ENCODE measurements at places on chromosomes 7 and 10.

- DNase-seq, result no peak
Measured at GRCh38 chr10:75994357-75995040, 563.1 kb downstream of the LRMDA start.

DNA sequence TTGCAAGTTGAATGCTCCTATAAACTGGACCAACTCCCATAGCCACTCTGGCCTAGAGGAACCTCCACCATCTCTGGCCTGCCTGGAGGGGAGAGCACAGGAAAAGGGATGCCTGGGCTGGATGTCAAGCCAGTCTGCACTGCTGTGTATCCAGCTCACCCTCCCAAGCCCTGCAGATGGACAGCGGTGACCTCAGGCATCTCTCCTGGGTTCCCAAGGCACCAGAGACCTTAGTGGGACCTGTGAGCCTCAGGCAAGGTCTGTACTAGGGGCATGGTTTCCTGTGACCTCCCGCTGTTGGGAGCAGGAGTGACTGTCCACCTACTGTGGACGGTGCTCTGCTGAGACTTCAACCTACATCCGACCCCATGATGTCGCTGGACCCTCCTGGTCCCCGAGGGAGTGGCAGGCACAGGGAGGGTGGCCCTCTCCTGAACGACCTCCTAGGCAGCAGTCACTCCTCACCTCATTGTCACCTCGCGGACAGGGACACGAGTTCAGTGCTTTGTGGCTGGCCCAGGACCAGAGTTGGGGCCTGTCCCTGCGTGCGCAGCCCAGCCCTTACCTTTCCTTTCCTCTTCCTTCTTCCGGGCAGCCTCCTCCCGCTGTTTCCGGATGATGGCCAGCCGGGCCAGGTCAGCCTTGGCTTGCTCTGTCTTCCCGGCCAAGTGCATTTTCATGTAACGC is 11.0 kb downstream of the PDAP1 start:
- DNase-seq, result no peak

- no peak for DNase-seq
Measured at GRCh38 chr10:68202960-68203353, 29.0 kb downstream of the ATOH7 start.

DNA sequence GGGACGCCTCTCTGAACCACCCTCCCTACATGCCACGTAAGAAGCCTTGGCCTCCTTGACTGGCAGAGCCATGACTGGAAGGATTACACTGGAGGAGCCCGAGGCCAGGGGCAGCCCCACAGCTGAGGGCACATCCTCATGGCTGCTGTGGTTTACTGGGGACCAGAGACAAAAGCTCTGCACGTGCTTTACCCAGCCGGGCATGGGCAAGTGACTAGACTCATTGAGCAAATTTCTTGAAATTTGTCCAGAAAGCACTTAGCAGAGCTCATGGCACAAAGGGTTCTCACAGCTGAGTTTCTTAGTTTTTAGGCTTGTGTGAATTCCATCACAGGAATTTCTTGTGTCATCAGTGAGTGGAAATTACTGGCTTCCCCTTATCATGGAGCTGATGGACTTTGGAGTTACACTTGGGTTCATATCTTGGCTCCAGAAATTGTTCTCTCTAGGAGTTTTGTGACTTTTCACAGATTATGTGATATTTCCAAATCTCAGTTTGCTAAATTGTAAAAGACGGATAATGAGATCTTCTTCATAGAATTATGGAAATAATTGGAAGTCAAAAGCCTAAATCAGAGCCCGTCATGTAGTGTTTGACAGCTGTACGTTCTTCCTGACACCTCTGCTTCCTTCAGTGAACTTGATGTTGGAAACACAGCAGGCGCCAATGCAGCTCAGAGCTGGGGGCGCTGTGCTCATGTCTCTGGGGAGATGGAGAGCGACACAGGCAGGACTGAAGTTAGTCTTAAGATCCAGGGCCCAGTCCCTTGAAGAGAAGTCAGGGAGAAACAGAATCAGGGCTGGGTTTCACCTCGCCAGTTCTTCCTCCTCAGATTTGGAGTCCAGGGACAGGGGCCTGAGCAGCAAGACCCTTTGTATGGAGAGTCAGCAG is 47.7 kb upstream of the MGAM2 start:
- DNase-seq, result no peak

DNA sequence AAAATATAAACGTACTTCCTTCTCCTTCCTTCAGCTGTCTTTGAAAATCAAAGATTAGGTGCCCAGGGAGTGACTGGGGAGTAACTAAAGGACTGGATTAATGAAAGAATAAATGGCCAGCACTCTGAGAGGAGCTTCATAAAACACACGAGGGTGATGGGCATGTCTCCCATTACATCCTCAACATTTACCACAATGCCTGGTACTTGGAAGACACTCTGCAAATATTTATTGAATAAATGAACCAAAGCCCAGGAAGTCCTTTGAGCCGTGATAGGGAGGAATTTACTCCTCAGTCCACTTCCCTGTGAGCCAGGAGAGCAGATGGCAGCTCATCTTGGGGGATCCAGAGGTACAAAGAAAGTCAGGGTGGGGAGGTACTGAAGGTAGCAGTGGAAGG is 96.3 kb downstream of the RAB11FIP2 start:
- DNase-seq, result no peak

GRCh38 chr10:59895629-59896116 is 10.7 kb downstream of the CCDC6 start:
- DNase-seq, result no peak

DNA sequence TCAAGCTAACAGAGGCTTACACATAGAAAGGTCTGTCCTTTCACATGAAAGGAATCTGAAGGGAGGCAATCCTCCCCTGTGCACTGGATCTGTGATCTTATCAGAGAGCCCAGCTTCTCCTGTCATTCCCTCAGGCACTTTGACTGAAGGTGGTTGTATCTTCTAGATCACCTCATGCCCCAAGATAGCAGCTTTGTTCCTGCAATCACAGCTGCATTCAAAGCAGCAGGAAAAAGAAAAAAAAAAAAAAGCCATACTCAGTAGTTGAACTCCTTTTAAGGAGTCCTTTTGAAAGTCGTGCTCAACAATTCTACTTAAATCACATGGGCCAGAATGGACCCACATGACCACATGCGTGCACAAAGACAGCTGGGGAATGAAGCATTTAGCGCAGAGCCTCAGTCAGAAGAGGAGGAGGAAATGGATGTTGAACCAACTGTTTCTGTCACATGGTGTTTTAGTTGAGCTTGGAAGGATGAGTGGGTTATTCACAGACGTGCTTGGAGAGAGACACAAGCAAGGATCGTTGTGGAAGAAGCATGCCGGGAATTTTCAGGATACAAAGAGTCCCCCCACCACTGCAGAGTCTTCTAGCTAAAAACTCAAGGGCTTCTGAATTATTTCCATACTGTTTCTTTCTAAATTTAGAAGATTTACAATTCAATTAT is 13.0 kb upstream of the PFKP start:
- DNase-seq, result no peak

DNA sequence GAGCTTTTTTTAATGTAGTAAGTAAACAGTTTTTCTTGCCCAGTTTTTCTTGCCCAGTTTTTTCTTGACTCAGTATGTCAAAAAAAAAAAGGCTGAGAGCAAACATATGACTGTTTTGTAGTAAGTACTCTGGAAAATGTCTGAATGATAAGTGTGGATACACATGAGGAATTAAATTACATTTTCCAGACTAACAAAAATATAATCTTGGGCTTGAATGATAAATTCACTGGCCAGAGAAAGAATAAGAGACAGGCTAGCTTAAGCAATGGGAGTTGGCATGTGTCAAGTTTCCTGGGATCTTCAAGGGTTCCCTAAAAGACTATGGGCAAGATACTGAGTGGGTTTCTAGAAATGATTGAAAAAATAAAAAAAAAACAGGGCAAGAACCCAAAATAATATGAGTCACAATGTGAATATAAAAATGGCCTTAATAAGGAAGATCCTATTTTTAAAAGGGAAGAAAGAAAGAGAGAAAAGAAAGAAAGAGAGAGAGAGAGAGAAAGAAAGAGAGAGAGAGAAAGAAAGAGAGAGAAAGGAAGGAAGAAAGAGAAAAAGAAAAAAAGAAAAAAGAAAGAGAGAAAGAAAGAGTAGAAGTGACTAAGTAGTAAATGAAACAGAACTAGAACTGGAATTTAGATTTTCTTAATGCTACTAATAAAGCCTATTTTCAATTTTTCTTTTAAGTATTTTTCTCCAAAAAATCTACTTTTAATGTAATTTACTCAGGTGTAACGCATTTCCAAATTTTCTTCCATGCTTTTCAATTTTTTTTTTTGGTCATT is 60.2 kb downstream of the TFPI2 start:
- no peak for DNase-seq

DNA sequence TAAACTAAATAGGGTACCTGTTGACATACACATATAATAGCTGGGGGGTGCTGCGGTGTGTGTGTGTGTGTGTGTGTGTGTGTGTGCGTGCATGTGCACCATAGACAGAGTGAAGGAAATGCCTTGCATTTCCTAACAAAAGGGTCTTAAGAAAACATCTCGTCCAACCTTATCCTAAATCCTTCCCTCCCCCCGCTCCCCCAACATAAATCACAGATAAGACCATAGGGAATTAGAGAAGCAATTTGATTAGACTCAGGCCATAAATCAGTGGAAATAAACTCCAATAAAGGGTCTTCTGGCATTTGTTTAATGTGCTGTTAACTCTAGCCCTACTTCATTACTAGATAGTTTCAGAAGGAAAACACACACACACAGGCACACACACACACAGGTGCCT is 148.5 kb downstream of the PPP1R17 start:
- no peak for DNase-seq

GRCh38 chr7:155234950-155235789 is 62.5 kb upstream of the INSIG1 start:
- no peak for DNase-seq

- no peak for DNase-seq
Measured at GRCh38 chr7:81616951-81617350, 152.9 kb downstream of the HGF start.

DNA sequence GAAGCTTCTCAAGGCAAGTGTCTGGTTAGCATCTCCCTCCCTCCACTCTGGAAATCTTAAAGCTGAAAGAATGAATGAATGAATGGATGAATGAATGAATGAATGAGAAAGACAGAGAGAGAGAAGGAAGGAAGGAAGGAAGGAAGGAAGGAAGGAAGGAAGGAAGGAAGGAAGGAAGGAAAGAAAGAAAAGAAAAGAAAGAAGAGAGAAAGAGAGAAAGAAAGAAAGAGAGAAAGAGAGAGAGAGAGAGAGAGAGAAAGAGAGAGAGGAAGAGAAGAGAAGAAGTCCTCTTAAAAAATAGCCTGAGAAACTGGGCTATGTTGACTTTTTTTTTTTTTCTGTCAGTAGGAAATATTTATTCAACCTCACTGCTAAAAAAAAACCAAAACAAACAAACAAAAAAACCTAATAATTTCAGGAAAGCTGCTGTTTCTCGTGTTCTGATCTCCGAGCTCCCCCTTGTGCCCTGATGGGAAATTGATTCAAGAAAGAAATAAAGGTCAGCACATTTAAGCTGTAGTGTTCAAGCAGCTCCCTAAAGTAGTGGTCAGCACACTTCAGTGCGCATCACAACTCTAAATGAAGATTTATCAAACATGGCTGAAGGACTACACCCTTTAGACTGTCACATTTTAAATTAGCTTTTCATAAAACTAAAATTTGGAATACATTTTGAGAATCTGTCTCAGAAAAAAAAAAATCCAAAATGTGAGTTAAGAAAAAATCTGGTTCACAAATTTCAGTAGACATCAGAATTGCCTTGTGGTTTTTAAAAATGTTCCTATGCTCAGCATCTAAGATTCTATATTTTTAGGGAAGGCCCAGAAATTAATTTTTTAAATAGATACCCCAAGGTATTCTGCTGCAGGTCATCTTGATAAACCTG is 154.3 kb downstream of the ELAPOR2 start:
- DNase-seq, result peak; percentile 46

DNA sequence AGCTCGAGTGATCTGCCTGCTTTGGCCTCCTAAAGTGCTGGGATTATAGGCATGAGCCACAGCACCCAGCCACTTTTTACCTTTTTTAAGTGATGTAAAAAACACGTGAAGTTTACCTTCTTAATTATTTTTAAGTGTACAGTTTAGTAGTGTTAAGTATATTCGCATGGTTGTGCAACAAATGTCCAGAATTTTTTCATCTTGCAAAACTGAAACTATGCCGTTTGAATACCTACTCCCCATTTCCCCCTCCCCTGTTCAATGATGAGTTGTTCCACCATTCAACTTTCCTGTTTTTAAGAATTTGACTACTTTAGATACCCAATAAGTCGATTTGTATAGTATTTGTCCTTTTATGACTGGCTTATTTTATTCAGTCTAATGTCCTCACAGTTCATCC is 10.9 kb downstream of the NRBF2 start:
- DNase-seq, result no peak

GRCh38 chr10:1147810-1148209 is 91.6 kb downstream of the WDR37 start:
- DNase-seq, result no peak

DNA sequence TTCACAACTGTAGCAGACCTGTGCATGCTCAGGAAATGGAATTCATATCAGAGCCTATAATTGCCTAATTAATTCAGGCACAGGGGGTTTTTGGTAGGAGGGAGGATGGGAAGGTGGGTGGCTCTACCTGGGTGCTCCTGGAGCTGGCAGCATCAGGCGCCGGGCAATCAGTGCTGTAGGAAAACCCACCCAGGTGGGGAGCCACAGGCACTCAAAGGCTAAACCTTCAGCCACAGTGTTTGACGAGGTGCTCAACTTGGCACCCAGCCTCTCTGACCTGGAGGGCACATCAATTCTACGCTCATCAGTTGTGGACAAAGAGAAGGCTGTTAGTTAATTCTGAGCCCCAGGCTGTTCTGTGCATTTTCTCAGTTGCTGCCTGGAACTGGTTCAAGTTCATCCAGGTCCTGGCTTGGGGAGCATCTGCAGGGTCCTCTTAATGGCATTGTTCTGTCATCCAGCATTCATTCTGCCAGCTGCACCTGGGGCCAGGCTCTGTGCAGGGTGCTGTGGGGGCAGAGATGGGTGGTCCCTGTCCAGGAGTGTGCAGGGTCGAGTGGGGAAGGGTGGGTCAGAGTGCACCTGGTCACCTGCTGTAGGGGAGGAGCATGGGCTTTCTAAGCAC is 54.1 kb upstream of the NPTX2 start:
- DNase-seq, result no peak

- DNase-seq, result no peak
Measured at GRCh38 chr10:26386781-26387180, 51.4 kb upstream of the APBB1IP start.

DNA sequence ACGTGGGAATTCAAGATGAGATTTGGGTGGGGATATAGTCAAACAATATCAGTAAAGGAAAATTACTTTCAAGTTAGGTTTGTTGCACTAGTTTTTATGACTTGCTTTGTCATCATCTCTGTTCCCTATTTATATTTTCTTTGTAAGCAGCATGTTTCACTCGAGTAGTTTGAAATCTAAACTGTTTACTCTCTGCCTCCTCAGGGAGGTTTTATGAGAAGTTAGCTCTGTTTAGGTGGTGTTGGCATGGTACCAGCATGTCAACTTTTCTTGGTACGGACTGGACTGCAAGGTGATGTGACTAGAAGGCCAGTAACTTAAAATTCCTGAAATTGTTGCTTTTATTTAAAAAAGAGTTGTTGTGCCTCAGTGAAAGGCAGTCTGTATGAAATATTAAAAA is 59.2 kb upstream of the MTPN start:
- no peak for DNase-seq

Measured in head of caudate nucleus (tissue), 42 donors.